ENCODE measurements at places on chromosomes 1 and 21.

DNA sequence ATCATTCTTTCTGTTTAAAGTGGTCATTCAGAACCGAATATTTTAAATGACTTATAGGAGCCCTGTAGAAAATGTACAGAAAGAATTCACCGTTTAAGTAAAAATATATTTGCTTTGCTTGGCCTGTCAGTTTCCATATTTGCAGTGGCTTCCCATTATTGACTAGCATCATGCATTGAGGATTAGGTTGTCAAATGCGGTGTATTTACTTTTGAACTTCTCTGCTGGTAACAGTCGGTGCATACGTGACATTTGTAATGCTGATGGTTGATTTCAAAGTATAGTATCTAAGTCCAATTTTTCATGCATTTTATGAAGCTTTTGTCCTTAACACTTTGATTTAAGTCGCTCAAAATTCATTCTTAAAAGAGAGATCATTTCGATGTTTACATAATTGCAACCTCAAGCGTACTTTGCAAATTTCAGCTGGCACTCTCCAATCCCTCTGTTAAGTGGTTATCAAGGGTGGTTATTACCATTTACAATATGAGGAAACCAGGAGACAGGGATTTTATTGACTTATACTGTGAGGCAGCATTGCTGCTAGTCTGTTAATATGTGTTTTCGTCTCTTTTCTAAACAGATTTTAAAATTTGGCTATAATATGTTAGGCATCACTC is 201.6 kb downstream of the SDCCAG8 start:
- DNase-seq, result no peak

GRCh38 chr1:59367301-59368007 is 70.6 kb downstream of the FGGY start:
- DNase-seq, result peak; percentile 24

DNA sequence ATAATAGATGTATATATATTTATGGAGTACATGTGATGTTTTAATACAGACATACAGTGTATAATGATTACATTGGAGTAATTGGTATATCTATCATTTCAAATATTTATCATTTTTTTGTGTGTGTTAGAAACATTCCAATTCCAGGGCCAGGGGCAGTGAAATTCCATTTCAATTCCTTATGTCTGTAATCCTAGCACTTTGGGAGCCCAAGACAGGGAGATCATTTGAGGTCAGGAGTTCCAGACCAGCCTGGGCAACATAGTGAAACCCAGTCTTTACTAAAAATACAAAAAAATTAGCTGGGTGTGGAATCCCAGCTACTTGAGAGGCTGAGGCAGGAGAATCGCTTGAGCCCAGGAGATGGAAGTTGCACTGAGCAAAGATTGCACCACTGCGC is 30.4 kb upstream of the PDC start:
- no peak for DNase-seq

DNA sequence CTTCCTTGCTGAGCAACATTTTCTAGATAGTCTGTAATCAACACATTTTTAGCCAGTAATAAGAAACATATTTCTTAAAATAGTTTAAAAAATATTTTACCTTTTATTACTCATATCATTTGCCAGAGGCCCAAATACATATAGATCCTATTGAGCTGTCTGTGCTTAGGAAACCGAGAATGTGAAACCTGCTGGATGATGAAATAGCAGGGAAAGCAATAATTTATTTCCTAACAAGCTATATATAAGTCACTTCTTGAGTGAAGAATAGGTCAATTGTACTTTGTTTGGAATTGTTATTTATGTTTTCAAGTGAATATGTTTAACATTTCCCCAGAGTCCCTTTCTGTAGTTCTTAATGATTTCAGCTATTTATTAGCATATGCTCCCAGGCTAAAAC is 339.9 kb upstream of the TMPRSS15 start:
- DNase-seq, result no peak

- no peak for DNase-seq
Measured at GRCh38 chr1:200653022-200653462, 16.7 kb downstream of the DDX59 start.

- DNase-seq, result peak; percentile 56
Measured at GRCh38 chr1:235270625-235271024, 57.4 kb downstream of the ARID4B start.

- peak; percentile 78 for DNase-seq
Measured at GRCh38 chr1:93614986-93615581, 66.6 kb downstream of the BCAR3 start.
